ENCODE measurements at places on chromosomes 7 and 10. TPM values are rescaled to one million over a fixed set of nuclear protein-coding genes. Genes with fewer than 3 reads are reported as not detected.

- no peak for DNase-seq
Observed at GRCh38 chr10:90858461-90858968, 676 bp upstream of the HTR7 start.

DNA sequence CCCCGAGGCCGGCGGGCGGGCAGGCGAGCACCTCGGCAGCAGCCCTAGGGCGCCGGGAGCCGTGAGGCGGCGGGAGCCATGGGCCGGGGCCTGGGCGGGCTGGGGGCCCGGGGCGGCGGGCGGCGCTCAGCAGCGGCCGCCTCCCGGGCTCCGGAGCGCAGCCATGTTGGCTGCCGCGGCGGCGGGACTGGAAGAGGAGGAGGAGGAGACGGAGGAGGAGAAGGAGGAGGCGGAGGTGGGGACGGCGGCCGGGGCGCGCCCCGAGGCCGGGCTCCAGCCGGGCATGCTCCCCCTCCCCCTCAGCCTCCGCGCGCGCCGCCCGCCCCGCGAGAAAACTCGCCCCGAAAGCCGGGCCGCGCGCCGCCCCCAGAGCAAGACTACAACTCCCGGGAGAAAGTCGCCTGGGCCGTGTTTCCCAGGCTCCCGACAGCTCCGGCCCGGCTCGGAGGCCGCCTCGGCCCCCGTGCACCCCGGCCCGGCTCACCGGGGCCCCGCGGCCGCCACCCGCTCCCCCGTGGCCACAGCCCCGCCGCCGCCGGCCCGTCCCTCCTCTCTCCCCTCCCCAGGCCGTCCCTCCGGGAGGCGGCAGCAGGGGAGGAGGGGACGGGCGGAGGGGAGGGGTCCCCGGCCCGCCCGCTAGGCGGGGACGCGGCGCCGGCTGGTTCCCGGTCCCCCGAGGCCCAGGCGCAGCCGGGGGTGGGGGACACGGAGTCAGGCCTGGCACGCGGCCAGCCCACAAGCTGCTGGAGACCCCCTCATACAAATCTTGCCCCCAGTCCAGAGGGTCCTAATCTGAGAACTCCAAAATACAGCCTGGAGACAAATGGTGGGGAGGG is at the start of gene DLG5:
Gene DLG5, minus strand, starts transcription at position 190 of the 836 bp plus-strand sequence. CDS start 235 bp downstream, outside the sequence.
- DNase-seq: no peak

The H2BK1 gene
- not detected for total RNA-seq

- DNase-seq: no peak
Observed at GRCh38 chr10:32347363-32348022, 535 bp upstream of the EPC1 start.

DNA sequence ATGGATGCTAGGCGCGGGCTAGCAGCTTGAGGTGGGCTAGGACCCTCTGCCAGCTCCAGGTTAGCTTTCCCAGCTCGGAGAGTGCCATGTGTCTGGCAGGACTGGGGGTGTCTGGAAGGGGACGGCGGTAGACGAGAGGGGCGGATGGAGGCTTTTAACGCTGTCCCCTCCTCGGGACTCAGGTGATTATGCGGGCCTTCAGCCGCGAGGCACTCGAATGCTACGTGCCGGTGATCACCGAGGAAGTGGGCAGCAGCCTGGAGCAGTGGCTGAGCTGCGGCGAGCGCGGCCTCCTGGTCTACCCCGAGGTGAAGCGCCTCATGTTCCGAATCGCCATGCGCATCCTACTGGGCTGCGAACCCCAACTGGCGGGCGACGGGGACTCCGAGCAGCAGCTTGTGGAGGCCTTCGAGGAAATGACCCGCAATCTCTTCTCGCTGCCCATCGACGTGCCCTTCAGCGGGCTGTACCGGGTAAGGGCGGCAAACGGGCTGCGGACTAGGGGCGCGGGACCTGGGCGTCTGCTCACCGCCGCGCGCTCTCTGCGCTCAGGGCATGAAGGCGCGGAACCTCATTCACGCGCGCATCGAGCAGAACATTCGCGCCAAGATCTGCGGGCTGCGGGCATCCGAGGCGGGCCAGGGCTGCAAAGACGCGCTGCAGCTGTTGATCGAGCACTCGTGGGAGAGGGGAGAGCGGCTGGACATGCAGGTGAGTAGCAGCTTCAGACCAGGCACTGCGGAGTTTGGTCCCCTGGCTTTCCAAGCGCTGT is 1.1 kb downstream of the CYP26A1 start:
- DNase-seq: no peak

DNA sequence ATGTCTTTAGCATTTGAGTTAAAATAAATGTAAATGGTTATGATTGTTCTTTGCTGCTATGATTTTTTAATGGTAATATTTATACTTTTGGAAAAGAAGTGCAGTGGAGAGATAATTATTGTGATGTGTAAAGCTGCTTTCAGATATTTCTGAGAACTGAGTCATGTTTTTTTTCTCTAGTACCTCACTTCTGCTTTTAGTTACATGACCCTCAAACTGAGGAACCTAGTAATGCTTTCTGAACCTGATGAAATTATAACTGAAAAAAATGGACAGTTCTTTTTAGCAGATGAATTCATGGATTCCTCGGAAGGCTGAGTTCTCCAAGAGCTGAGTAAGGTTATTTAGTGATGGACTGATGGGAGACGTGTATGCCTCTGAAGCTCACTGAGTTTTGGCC is 167.8 kb downstream of the CDCA7L start:
- no peak for DNase-seq

- DNase-seq: no peak
Observed at GRCh38 chr10:125085258-125086054, 74.9 kb downstream of the CTBP2 start.

- peak; percentile 41 for DNase-seq
Observed at GRCh38 chr7:99837649-99838361, 10.0 kb downstream of the CYP3A43 start.

- no peak for DNase-seq
Observed at GRCh38 chr7:4265066-4265465, 417.0 kb upstream of the FOXK1 start.

GRCh38 chr10:10745291-10745690 is 272.4 kb upstream of the CELF2 start:
- no peak for DNase-seq

- no peak for DNase-seq
Observed at GRCh38 chr10:3455385-3456334, 283.1 kb upstream of the PITRM1 start.

DNA sequence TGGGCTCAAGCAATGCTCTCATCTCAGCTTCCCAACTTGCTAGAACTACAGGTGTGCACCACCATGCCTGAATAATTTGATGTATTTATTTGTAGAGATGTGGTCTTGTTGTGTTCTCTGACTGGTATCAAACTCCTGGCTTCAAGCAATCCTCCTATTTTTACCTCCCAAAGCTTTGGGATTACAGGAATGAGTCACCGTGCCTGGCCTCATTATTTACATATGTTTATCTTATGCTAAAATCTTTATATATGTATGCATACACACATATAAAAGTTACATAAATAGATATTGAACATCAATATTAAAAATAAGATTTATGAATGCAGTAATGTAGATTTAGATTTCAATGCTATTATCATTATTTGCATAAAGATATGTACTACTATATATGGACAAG is 1634.5 kb upstream of the LRRTM3 start:
- DNase-seq: no peak

- DNase-seq: no peak
Observed at GRCh38 chr7:43671521-43671920, 57.8 kb downstream of the COA1 start.

DNA sequence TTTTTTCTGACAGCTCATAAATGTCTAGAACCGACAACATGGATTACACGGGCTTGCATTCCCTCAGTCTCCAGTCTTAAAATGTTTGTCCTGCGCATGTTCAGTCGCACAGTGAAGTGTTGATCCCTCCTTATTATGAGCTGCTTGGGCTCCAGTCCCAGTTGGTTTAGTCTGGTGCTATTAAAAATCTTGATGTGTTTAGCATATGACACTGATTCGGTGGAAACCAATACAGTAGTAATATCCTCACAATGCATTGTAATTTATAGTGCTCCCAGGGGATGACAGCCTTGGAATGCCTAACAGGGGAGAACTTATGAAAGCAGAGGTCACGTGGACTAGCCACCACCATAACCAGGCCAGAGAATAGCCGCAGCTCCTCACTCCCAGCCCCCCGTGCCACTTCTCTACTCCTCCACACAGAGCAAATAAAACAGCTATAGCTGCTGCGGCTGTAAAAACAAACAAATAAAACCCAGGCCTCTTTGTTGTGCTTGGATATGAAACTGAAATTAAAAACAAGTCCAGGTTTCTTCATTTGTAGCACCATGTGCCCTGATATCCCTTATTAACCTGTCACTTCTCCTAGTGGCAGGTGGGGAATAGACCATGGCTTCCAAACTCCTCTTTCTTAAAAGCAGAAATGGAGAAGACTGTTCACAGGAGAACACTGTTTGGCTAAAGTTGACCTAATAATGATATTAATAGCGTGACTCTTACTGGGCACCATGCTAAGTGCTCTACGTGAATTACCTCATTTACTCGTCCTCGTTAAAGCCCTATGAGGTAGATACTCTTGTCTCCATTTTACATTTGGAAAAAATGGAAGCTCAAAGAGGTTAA is 7.7 kb downstream of the DPCD start:
- no peak for DNase-seq
